ENCODE measurements at places on chromosomes 12 and 14.

GRCh38 chr12:10406725-10407124, 2.8 kb downstream of the KLRC4 start:
- DNase-seq = no peak

DNA sequence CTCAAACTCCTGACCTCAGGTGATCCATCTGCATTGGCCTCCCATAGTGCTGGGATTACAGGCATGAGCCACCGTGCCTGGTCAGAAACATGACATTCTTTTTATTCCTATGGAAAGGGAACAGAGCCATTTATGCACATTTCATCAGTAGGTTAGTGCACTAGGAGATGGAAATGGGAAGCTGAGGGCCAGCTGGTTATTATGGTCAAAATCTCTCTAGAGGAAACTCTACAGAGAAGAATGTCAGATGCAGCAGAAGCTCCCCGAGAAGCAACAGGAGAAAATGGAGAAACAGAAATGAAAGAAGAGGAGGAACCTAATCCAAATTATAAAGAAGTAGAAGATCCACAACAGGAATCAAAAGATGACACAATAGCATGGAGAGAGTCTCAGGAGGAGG, 2.7 kb downstream of the CFAP251 start:
- DNase-seq = no peak

DNA sequence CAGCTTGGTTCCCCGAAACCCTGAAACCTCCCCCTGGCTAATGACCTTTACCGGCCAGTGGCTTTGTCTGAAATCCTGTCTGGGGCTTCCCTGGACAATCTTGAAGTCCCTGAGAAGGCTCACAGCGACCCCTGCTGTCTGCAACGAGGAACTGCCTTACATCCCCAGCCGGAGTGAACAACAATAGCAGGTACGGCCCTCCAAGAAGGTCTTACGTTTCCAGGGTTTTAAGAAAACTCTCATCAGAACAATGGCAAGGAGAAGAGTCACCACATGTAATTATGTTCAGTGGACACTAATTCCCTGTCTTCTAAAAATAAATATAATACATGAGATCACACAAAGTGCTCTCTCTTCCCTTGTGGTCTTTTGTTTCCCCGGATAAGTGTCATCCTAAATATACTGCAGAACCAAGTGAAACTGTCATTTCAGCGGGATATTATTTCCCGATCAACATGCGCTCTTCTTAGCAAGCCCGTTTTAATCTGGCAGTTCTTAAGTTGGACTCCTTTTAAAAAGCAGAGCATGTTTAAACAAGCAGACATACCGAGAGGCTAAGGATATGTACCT, 53.3 kb downstream of the RBM19 start:
- no peak for DNase-seq

DNA sequence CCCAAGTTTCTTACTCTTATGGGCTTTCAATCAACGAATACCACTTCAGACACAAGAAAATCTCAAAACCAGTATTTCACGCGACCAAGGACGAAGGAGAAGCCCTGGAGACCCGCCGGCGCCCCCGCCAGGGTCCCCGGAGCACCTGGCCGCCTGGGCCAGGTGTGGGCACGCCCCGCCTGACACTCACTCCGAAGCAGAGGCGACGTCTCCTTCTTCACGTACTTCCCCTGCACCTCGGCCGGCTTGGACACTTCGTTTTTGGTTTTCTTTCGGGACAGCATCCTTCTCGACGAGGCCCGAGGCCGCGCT, 466 bp downstream of the SAV1 start:
- DNase-seq = no peak

- DNase-seq = no peak
Observed at GRCh38 chr12:27179400-27180214, 64.5 kb upstream of the STK38L start.

DNA sequence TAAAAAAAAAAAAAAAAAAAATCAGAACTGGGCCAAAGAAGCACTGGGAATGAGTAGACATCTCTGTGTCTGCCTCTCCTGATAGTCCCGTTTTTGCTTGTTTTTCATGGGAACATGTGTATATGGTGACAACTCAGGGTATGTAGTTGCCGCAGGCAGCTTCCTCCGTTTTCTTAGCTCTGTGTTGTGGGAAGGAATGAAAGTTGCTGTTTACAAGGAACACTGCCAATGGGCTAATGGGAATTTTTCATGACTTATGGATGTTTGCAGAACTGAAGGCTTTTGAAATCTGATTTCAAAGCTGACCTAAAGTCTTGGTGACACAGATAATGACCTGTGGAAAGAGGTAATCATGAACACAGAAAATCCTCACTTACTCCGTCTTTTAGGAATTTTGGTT, 146.4 kb upstream of the BTG1 start:
- DNase-seq = no peak

DNA sequence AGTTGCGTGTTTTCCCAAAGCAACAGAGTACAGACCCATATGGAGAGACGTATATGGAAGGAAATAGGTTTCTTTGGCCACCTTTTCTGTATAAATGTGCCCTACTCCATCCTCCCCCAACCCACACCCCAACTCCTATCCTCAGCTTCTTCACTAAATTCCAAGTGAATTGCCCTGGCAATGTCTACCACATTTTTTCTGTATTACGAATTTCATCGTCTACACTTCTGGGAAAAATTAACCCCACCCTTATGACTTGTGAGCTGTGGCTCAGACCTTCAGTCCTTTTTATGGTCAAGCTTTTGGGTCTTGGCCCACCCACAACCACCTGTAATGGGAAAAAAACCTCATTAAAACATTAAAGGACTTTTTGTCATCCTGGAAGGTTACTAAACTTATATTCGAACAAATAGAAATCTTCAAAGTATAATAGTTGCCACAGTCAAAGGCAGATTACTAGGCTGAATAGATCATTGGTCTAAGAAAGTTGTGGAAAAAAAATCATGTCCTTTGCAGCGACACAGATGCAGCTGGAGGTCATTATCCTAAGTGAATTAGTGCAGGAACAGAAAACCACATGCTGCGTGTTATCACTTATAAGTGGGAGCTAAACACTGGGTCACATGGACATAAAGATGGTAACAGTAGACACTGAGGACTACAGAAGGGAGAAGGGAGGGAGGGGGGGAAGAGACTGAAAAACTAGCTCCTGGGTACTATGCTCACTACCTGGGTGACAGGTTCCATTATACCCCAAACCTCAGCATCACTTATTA, 15.7 kb upstream of the NFKBIA start:
- DNase-seq = no peak

DNA sequence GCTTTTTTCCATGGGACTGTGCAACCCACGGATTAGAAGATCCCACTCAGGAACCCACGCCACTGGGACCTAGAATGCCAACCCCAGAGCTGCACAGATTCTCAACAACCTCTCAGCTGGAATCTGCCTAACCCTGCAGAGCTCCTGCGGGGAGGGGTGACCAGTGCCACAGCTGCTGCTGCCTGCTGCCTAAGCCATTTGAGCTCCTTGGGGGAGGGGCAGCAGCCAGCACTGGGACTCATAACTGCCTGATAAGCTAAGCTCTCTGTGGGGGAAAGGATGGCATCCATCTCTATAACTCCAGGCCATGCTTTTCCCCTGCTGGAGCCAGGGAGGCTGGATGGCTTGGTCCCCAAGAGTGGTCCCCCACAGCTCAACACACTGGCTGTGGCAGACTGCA, 182.8 kb downstream of the SLC5A8 start:
- no peak for DNase-seq

- no peak for DNase-seq
Observed at GRCh38 chr14:68113343-68113930, 293.9 kb downstream of the RAD51B start.

DNA sequence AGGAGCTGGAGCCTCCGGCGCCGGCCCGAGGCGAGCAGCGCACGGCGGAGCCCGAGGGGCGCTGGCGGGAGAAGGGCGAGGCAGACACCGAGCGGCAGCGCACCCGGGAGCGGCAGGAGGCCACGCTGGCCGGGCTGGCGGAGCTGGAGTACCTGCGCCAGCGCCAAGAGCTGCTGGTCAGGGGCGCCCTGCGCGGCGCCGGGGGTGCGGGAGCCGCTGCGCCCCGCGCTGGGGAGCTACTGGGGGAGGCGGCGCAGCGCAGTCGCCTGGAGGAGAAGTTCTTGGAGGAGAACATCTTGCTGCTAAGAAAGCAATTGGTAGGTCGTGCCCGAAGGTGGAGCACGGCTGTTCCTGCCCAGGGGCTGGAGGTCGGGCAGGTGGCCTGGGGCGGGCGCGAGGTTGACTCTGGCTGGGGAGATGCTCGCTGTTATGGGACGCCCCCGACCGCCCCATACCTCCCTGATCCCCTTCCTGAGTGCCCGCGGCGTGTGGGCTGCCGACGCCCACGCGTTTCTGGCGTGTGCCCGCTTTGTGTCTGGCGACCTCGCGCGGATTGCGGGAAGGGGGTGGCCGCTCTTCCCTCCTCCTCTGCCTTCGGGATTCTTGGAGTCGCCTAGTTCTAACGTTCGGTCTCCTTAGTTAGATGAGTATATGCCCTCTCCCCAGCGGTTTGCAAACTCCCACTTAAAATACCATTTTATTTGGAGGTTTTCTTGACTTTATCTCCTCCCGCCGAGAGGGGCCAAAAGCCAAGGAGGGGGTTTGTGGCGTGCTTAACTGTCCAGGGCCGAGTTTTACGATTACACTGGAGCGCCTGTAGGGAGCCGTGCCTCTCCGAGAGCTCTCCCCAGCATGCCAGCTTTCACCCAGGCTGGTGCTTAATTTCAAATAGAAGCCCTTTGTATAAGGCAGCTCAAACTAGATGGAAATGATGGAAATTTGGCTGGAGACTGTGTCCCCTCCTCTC, 752 bp downstream of the DACT1 start:
- no peak for DNase-seq

GRCh38 chr14:94907626-94908261, 137.8 kb upstream of the GSC start:
- no peak for DNase-seq

DNA sequence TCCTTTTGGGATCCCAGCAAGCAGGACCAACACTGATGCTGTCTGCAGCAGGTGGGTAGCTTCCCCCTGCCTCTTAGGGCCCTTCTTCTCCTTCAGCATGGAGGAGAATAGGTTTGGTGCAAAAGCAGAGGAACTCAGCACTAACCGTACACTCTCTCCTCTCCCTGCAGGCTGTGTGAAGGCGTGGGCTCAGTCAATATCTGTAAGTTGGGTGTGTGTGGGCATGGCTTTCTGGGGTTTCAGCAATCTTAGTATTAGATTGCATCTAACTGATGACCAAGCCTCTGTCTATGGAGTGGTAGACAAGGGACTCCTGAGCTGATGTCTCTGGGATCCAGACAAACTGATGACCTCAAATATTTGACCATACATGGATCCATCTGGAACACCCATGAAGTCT, 14.3 kb downstream of the KRT85 start:
- no peak for DNase-seq

DNA sequence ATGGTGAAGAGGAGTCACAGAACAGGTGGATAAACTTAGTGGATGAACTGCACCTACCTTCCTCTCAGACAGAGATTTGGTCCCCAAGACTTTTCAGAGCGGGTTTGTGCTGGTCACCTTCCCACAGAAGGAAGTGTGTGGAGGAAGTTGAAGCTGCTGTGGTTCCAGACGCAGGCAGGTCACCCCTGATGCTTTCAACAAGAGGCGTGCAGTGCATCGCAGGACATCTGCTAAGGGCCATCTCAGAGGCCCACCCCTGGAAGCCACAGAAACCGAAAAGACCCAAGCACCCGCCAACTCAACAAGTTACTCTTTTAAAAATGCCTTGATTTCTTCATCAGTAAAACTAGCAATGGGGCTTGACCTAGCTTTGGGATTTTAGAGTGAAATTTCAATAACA, 1.0 kb upstream of the GPX2 start:
- no peak for DNase-seq

DNA sequence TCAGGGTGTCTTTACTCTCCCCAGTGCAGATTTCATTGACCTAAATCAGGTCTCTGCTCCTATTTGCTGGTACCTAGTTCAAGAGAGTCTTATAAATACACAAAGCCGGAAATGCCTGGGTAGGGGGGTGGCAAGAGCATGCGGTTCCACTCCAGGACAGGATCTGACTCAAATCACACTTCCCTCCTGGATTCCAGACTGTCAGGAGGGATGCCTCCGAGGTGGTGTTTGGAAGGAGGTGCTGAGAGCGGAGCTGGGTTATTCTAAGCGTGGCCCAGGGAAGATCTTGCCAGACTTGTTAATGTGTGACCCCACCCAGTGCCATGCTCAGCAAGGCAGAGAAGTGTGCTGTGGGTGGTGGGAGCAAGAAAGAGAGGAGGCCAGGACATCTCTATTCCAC, 49.8 kb downstream of the B4GALNT3 start:
- DNase-seq = no peak

- no peak for DNase-seq
Observed at GRCh38 chr12:24600551-24600950, 348.4 kb downstream of the BCAT1 start.

DNA sequence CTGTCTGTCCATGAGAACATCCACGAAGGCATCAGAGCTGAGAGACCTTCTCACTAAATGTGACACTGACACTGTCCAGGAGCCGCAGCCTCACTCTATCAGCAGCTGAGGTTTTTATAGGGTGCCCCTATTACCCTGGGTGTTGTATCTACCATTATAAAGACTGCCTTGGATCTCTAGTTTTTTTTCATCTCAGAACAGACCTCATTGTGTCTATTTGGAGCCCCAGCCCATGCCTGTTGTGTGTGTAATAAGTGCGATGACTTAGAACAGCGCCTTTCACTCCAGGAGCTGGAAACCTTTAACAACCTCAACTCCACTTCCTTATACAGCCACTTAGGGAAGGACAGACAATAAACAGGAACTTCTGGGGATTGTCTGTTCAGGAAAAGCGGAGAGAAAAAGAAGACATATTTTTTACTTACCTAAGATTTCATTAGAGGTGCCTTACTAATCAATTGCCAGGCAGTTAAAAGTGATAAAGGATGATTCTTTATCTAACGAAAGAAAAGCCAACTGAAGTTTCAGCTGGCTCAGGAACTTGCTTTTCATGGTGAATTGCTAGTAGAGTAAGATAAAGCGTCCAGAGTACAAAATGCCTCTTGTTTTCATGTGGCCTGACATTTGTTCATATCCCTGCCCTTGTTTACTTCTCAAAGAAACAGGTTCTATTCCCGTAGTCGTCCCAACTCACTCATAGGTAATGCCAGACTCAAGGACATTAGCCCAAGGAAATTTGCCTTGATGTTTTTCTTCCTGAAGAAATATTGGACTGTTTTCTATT, 420.6 kb downstream of the RAD51B start:
- no peak for DNase-seq

DNA sequence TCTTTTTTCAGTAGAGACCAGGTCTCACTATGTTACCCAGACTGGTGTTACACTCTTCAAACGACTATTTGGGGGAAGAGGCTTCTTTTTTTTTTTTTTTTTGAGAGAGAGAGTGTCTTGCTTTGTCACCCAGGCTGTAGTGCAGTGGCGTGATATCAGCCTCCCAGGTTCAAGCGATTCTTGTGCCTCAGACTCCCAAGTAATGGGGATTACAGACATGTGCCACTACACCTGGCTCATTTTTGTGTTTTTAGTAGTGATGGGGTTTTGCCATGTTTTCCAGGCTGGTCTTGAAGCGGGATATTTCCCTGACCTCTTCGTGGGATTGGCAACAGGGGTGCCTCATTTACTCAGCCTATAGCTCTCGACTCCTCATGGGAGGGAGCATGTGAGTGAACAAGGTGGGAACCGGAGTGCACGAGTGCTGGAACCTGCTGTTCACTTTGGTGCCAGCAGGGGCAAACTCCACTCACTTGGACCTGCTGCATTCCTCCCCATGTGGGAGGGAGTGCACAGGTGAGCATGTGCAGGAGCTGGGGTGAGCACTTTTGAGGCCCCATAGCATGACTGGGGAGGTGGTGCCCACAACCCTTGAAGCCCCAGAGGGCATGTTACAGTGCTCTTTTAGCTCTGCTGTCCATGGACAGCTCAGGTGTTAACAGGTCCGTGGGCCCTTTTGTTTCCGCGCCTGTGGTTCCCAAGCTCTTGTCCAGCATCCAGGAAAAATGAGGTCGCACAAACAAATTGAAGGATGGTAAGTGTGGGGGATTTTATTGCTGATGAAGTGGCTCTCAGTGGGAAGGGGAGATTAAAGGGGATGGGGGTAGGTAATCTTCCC, 79.1 kb upstream of the HECTD1 start:
- DNase-seq = no peak

Data from stimulated activated CD8-positive, alpha-beta memory T cell treated with anti-CD3 and anti-CD28 coated beads, Interleukin-12 subunit alpha, Interleukin-12 subunit beta, amount 100 ng/mL, for 4 hours (primary cell).